ENCODE measurements at places on chromosomes 2 and 18.
A peak's percentile ranks its signal among the peaks of the same experiment; 100 is the strongest.

GRCh38 chr2:132681766-132682165 lies 11.8 kb upstream of the LYPD1 start:
- no peak for DNase-seq

- no peak for DNase-seq
Observed at GRCh38 chr18:48851599-48851960, 99.2 kb downstream of the SMAD7 start.

DNA sequence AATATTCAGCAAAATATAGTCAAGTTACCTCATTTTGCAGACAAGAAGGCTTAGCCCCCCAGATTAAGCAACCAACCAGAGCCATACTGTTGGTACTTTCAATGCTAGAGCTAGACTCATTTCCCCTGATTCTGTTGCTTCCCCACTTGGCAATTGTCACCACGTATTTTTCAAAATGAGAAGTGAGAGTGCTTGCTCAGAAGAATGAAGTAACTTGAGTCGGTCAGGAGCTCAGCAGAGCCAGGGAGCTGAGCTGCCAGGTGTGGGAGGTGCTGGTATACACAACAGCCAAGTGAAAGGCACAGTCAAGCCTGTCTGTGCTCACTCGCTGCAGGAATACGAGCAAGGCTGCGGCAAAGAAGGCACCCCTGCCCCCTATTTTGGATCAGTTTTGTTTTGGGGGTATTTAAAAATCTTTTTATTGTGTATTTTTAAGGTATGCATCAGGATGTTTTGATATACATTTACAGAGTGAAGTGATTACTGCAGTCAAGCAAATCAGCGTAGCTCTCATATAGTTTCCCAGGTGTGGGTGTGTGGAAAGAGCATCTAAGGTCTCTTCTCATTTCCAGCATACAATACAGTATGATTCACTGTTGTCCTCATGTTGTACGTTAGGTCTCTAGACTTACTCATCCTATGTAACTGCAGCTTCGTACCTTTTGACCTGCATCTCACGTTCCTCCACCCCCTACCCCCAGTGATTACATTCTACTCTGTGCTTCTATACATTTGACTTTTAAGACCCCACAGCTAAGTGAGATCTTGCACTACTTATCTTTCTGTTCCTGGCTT lies 62.4 kb downstream of the MRPS9 start:
- DNase-seq, result no peak

GRCh38 chr2:144152817-144153271 lies 367.1 kb downstream of the ZEB2 start:
- DNase-seq, result no peak

- no peak for DNase-seq
Observed at GRCh38 chr2:98335271-98335670, 11.0 kb upstream of the CNGA3 start.

DNA sequence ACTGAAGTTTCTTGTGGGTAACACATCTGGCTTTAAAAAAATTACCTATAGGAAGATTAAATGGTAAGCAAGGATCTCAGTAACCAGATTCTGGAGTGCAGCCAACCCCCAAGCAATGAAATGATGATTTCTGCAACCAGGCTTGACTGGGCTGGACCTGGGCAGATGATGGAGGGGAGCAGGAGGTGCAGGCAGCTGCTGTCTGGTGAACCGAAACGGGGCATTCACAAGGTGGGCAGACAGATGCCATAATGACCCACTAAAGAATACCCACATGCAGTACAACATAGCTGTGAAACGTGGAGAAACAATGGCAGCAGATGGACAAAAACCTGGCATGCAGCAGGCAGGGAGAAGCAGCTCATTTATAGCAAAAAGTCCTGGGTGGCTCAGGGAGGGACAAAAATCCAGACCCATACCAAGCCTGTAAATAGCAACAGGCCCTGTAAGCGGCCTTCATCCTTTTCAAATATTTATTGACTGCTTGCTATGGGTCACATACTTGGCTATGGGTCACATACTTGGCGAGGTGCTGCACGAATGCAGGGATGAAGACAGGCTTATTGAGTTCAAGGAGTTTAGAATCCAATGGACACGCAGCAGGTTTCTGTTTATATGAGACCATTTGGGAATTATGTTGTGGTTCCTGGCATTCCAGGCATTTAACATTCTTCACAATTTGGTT lies 244.7 kb downstream of the HRH4 start:
- no peak for DNase-seq

GRCh38 chr2:24021122-24021998 lies 11.5 kb downstream of the MFSD2B start:
- DNase-seq, result peak; percentile 15

DNA sequence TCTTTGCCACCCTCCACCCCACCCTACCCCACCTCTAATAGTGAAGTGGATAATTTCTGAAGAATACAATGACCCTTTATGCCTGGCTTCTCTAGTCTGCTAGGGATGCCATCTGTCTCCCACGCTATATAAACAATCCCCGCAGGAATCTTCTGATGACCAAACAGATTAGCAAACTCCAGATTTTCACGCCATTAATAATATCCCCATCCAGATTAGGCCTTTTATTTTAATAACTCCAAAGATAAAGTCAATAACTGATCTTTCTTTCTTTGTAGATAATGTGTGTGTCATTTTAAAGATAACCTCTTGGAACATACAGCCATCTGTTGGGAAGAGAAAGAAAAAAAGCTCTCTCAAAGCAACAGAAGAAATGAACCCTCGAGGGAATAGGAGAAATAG lies 47.9 kb upstream of the CCDC150 start:
- DNase-seq, result no peak

GRCh38 chr2:190996338-190996946 lies 17.5 kb downstream of the STAT1 start:
- DNase-seq, result no peak

- DNase-seq, result no peak
Observed at GRCh38 chr2:147051248-147051647, 793.6 kb upstream of the ACVR2A start.

DNA sequence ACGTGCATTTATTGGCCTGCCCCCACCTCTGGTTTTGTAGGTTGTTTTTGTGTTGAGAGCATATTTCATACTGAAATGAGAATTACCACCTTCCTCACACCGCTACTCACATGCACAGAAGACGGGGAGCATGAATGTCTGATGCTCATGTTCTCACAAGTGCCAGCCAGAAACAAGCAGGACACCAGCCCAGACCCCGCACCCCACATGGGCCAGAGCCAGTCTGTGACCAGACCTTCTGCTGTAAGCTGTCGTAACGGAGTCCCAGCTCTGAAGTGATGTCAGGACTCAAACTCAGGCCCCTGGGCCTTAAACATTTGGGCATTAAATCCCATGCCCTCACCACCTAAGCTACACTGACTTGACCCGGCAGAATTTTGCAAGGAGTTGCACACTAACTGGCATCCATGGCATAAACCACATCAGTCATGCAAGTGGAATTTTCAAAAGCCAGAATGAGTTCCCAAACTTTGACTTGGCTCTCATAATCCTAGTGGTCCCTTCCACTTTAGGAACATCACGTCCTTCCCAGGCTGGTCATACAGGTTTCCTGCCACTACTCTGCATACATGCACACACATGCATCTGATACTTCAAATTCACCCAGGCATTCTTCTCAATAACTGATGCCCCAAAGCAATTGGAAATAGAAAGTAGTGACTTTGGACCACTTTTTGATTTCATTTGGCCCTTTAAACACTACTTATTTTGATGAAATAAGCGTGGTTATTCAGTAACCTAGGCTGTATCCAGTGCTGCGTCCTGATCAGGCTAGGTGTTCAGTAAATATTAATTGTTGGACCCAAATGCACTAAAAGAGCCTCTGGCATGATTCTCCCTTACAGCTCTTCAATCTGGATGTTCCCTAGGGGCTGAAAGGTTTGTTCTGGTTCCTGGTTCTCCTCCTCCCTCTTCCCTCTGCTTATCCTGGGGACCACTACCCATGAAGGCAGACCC lies 223.1 kb upstream of the ID2 start:
- no peak for DNase-seq

GRCh38 chr18:13448335-13448795 lies 229.8 kb downstream of the LDLRAD4 start:
- no peak for DNase-seq

GRCh38 chr2:126826491-126826890 lies 72.2 kb upstream of the TEX51 start:
- DNase-seq, result no peak

DNA sequence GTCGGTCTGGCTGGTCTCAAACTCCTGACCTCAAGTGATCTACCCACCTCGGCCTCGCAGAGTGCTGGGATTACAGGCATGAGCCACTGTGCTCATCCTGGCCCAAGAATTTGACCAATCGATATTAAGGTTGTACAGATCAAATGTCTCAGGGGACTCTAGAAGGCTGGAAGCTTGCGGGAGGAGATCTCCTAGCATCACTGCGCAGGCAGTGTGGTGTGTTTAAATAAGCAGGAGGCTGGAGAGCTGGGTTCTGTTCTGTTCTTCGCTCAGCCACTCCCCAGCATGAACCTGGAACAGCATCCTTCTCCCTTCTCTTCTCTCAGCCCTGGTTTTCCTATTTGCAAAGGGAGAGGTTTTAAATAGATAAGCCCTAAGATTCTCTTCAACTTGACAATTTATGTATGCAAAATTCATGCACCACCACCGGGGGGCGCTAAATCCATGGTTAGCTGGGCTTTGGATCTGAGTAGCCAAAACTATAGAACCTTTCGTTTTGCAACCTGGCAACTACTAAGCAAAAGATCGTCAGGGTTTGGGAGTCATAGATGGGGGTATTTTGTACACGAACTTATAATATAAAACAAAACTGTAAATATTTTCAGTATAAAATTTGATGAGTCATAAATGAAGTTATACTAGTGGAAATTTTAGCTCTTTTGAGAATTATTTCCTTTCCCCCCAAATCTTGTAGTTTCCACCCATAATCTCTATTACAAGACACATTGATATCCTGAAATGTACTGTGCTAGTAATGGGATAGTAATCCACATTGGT lies 60.6 kb downstream of the SLC16A14 start:
- DNase-seq, result peak; percentile 71

DNA sequence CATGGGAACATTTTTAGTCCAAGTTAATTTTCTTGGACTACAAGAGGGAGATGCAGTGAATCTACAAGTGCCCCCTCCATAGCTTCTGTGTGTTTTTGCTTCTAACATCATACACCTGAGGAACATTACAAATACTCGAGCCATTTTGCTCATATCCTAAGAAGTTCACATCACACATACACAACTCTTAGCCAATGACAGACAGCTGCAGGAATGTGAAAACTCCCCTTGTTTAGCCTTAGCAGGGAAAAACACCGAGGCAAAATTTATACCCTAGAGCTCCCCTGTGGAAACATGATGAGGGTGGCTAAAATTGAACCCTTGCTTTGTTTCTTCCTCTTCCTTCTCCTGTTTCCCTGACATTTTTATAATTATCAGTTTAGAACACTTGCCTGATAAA lies 928.3 kb upstream of the NRXN1 start:
- no peak for DNase-seq

DNA sequence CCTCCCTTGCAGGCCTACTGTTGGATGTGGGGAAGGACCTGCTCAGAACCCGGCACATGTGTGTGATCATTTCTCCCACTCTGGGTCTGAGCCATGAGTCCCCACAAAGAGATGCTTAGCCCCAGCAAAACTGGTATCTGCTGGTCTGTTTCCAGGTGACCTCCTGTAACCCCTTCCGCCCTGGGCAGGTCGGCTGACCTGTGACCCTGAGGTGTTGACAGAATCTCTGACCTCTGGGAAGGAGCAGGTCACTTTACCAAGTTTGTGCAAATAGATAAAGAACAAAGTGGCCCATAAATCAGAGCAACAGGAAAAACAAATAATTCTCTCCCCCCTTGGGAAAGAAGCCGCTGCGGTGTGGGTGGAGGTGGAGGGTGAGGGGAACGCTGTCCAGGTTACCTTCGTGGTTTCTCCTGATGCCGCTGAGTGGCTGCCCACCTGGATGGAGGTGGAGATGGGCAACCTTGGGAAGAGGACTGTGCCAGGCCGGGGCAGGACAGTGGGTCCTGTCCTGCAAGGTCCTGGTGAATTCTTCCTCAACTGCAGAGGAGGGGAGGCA lies 174.0 kb upstream of the MYCN start:
- DNase-seq, result no peak

GRCh38 chr2:98786179-98786578 lies 55.2 kb upstream of the MGAT4A start:
- DNase-seq, result no peak

DNA sequence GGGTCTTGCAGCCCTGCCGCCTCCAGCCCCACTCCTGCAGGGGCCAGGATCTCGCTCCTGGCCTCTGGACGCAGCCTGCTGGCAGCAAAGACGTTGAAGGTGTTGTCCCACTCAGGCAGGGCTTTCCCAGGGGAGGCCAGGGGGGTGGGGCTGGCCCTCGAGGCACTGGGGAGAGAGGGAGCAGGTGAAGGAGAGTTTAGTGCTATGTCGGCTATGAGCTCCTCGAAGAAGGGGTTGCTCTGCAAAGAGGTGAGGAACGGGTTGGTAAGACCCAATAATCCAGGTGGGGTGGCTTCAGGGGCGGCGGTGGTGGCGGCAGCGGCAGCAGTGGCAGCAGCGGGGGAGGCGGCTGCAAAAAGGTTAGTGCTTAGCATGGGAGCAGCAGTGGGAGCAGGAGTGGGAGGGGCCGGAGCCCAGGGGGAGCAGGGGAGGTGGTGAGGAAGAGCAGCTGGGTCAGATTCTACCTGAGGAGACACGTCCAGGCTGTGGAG lies 9.7 kb upstream of the SFXN5 start:
- DNase-seq, result no peak

- no peak for DNase-seq
Observed at GRCh38 chr2:429575-430254, 141.8 kb upstream of the ALKAL2 start.

- peak; percentile 18 for DNase-seq
Observed at GRCh38 chr2:224520064-224520463, 65.1 kb downstream of the CUL3 start.

DNA sequence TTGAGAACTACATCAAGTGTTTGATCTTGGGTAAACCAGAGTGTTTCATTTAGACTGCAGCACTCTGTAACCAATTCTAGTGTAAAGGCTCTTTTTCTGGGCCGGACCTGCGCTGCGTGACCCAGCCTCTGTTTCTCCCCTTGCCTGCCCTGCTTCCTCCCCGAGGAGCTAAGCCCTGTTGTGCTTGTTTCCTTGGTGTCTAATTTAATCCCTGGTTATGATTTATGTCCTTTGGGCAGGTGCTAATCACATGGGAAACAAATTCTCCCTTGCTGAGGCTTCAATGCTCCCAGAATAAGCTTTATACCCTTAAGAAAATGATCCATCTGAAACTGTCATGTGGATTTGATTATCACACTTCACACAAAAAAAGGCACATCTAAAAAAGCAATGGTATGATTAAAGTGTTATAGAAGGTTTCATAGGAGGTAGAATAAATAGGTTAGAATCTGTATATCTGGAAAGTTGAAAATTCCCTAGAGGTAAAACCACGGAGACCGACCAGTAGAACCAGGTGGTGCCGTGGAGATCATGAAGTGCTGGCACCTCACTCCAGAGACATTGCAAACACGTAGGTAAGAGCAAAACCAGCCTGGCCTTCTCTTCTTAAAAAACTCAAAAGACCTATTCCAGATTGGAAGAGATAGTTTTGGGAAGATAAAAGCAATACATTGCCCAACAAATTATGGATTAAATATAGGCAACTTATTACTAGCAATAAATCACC lies 31.0 kb upstream of the SLC9A2 start:
- no peak for DNase-seq

GRCh38 chr2:37833423-37833822 lies 91.7 kb upstream of the RMDN2 start:
- DNase-seq, result peak; percentile 29

Measured in activated T-cell treated with anti-CD3 and anti-CD28 coated beads for 48 hours (primary cell).